ENCODE measurements at places on chromosomes 11 and 22.

- no peak for DNase-seq
Observed at GRCh38 chr11:69436041-69436982, 45.2 kb upstream of the LINC01488 start.

GRCh38 chr11:1342946-1343345 is 33.5 kb upstream of the TOLLIP start:
- no peak for DNase-seq

DNA sequence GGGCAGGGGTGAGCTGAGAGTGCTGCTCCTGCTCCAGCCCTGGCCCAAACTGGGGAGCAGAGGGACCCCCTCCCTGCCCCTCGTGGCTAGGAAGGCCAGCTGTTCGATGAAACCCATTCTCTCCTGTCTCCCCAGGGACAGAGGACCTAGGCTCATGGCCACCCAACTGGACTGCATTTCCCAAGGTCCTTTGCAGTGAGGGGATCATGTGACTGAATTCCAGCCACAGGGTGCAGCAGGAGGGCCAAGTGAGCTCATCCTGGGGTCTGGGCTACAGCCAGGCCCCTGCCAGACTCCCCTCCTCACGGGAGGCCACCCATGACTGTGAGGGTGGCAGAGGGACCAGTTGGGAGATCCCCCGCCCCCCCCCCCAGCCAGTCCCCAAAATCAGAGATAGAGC is 777.6 kb downstream of the TBC1D22A start:
- no peak for DNase-seq

- DNase-seq, result no peak
Observed at GRCh38 chr22:30982512-30982911, 13.4 kb downstream of the TUG1 start.

- no peak for DNase-seq
Observed at GRCh38 chr11:113375402-113375801, 12.2 kb upstream of the ANKK1 start.

- DNase-seq, result no peak
Observed at GRCh38 chr11:20887137-20887536, 217.8 kb downstream of the NELL1 start.

GRCh38 chr11:27370374-27370773 is 7.4 kb upstream of the CCDC34 start:
- DNase-seq, result no peak

GRCh38 chr22:49807780-49808708 is 19.6 kb downstream of the BRD1 start:
- DNase-seq, result no peak

DNA sequence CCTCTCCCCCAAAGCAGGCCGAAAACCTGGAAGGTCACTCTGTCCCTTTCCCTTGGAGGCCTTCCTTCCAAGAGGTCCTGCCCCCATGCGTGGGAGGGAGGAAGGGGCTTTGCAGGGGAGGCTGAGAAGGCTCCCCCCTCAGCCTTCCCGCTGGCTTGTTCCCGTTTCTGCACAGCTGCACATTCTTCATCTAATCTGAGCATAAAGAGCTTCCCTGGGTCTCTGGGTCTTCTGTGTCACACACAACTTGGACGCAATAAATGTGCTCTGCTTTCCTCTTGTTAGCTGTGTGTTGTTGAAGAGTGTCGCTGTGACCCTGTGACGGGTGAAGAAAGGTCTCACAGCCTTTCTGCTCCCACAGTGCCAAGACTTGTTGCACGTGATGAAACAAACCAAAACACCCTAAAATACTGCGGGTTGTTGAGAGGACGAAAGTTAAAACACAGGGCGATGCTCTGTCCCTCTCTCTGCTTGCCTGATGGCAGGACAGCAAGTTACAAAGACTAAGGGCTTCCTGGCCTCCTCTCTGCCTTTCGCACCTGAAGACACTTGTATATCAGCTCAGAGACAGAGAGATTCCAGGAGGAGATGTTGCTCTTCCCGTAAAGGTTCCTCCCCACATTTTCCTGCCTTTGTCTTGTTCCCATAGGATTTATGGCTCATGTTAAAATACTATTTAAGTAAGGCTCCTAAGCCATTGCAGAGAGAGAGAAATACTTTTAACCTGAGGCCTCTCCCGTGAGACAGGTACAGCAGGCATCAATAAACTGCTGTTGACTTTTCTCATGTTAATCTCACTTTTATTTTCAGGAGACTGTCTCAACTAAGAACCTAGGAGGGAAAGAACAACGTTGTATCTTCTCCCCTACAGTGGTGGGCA is 15.4 kb upstream of the IFITM3 start:
- no peak for DNase-seq

DNA sequence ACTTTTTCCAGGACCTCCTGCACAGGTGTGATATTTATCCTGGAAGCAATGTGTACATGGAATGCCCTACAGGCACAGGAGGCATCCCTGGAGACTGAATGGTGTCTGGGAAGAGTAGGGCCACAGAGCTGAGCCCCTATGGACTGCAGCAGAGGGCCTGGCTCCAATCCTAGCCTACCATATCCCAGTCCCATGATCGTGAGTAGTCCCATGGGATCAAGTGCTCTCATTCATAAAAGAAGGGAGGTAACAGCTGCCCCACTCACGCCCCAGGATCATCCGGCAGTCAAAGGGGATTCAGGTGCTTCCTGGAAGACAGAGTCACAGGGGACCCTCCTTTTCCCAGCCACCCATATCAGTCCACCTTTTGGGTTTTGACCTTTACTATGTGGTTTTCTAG is 24.0 kb downstream of the ANKK1 start:
- DNase-seq, result no peak

- DNase-seq, result peak; percentile 93
Observed at GRCh38 chr11:65498977-65499712, at the start of gene MALAT1. Gene MALAT1 (plus strand): TSS chr11:65499045.

GRCh38 chr11:15883455-15883920 is 472.9 kb downstream of the SOX6 start:
- DNase-seq, result no peak

DNA sequence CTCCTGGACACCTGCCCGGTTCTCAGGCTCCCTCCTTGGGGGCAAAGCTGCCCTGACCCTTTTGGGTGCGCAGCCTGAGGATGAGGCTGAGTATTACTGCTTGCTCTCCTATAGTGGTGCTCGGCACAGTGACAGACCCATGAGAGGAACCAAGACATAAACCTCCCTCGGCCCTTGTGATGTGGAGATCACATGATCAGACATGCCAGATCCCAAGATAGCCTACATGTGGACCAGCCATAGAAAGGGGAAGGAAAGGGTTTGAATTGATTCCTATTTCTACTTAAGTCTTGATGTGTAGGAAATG is 125.3 kb downstream of the VPREB1 start:
- no peak for DNase-seq

GRCh38 chr11:134780486-134781147 is 368.6 kb upstream of the B3GAT1 start:
- no peak for DNase-seq

DNA sequence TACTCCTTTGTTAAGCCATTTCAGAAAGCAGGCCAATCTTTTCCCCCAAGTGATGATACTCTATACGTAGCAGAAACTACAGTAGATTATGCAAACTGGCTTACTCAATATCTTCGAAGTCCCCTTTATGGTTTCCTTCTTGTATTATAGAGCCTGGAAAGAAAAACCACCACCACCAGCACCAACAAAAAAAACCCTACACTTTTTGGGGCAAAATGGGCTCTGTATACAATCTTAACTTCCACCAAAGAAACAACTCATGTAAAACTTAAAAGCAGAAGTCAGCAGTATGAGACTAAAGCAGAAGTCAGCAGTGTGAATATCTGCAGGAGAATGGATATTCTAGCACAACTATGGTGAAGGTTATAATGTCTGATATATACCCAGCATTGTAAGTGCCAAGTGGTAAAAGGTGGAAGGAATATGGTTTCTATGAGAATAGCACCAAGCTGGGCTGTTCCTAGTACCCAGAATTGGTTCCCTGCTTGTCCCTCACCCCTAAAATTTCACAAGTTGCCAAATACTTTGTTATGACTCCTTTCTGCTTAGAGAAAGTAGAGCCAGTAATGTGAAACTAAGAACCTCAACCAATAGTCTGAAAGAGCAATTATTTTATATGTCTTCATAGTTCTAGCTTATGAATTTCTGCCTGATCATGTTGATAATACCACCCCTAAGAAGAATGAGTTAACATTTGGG is 252.1 kb downstream of the SBF2 start:
- DNase-seq, result no peak

- no peak for DNase-seq
Observed at GRCh38 chr11:23585416-23586104, 725.3 kb upstream of the CCDC179 start.

DNA sequence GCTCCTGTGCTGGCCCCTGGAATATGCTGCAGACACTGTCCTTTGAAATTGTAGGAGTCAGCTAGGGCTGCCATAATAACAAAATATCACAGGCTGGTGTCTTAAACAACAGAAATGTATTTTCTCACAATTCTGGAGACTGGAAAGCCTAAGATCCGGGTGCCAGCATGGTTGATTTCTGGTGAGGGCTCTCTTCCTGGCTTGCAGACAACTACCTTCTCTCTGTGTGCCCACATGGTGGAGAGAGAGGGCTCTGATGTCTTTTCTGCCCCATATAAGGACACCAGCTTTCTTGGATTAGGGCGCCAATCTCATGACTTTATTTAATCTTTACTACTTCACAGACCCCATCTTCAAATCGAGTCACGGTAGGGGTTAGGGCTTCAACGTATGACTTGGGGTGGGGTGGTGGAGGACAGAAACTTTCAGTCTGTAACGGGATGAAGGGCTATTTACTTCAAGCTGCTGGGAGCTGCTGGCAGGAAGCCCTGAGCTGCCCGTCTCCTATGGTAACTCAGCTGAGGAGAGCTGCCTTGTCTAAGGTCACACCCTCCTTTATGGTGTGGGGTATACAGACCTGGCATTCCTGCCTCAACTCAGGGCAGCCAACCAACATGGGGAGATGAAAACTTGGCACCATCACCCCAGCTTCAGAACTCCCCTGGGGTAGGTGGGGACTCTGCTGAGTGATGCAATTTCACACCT is 142.9 kb upstream of the ZBED5 start:
- no peak for DNase-seq

- DNase-seq, result no peak
Observed at GRCh38 chr22:20549232-20549841, 41.9 kb downstream of the MED15 start.

GRCh38 chr22:19896665-19897355 is 42.1 kb upstream of the GNB1L start:
- DNase-seq, result peak; percentile 59

GRCh38 chr22:29083933-29084591 is 11.2 kb downstream of the KREMEN1 start:
- no peak for DNase-seq

GRCh38 chr11:130580372-130580771 is 131.9 kb downstream of the ADAMTS15 start:
- DNase-seq, result peak; percentile 75

DNA sequence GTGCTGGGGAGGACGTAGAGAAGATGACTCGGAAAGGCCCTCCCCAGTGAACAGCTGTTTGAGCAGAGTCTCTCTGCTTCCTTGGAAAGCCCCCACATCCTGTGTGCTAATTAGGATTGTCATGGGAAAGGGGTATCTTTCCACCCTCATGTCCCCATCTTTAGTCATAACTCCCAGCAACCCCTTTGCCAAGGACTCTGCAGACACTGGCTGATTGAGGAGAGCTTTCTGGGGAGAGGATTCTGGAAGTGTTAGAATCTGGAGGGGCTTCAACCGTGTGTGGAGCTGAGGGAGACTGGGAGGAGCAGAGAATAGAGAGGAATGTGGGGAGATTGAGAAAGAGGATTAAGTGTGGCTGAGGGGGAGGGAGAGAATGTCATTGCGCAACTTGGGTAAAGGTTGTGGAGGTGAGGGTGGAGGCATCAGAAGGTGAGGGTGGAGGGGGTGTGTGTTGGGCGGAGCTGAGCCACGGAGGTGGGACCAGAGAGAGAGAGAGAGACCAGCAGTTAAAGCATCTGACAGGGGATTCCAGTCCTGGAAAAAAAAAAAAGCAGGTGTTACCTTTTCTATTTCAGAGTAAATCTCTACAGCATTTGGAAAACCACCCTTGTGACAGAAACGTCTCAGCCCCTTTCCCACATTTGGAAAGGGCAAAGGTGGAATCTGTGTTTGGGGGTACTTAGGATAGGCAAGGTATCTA is 2.2 kb downstream of the DTX4 start:
- DNase-seq, result no peak

- DNase-seq, result no peak
Observed at GRCh38 chr11:8584082-8584481, 9.9 kb downstream of the STK33 start.

GRCh38 chr11:106624377-106624776 is 393.9 kb downstream of the GUCY1A2 start:
- DNase-seq, result no peak

- DNase-seq, result no peak
Observed at GRCh38 chr22:38490475-38490874, 15.6 kb downstream of the DDX17 start.

GRCh38 chr11:64686466-64687170 is 36.4 kb downstream of the NRXN2 start:
- DNase-seq, result no peak

GRCh38 chr22:34946339-34946985 is 119.5 kb upstream of the ISX start:
- DNase-seq, result no peak

GRCh38 chr11:17821648-17822400 is 87.2 kb downstream of the KCNC1 start:
- no peak for DNase-seq

DNA sequence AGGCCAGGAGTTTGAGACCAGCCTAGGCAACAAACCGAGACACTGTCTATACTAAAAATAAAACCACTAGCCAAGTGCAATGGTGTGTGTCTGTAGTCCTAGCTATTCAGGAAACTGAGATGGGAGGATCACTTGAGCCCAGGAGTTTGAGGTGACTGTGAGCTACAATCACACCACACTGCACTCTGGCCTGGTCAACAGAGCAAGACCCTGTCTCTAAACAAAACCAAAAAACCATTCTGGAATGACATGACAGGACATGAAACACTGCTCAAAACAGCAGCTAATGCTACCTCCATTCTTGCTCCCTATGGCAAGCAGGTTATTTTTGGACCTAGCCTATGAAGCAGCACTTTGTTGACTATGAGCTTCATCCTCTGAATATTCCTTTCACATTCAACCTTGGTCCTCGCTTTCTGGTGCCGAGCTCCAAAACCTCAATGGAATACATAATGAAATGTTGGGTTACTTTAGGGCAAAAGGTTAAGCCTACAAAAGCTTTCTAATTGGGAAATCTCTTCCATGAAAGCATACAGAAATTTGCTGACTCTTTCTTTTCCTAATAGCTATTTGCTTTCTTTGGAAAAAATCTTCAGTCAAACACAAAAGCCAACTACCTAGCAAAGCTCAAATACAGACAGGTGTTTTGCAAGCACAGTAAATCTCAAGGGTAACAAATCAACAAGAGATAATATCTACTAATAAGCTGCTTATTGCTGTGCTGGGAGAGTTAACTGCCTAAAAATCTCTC is 21.1 kb downstream of the SIK3 start:
- no peak for DNase-seq
